Left lung (tissue), 14 donors: ENCODE measurements at places on chromosomes 7 and 10. TPM values are rescaled to one million over a fixed set of nuclear protein-coding genes. Genes with fewer than 3 reads are reported as not detected.

Gene GRM3
- 0.25 TPM for polyA plus RNA-seq

Gene SUGCT
- polyA plus RNA-seq, result 3.2 TPM

Gene AGBL3
- polyA plus RNA-seq, result 10.5 TPM

Gene GPER1
- polyA plus RNA-seq, result 5.7 TPM

Gene PILRA
- polyA plus RNA-seq, result 7.0 TPM

- no peaks in the 10 kb centered on the region for H3K4me1 ChIP-seq
- no peak for DNase-seq
- no peak overlapping the region for H3K27ac ChIP-seq
- H3K36me3 ChIP-seq, result no peaks in the 10 kb centered on the region
Measured at GRCh38 chr10:28514648-28515047, 18.3 kb upstream of the WAC start.

DNA sequence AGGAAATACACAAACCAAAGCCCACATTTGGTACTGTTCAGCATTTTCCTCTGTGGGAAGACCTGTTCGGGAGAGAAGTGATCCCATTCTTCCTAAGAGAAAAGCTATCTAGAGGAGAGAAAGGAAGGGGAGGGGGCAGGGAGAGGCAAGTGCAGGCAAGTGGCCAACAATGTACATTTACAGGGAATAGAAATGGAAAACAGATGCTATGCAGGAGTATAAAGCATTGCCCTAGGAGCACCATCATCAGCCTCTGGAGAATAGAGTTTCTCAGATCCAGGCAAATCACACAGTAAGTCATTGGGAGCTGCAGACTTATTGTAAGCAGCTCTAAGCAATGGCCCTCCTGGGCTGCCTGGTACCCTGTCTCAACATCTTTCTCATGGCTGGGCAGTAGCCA is 424.4 kb upstream of the AUTS2 start:
- no peaks in the 10 kb centered on the region for H3K36me3 ChIP-seq
- no peak overlapping the region for H3K4me3 ChIP-seq
- peaks cover 3% of the 10 kb centered on the region for H3K4me1 ChIP-seq
- no peaks in the 10 kb centered on the region for H3K27me3 ChIP-seq

- no peak overlapping the region for H3K4me3 ChIP-seq
- DNase-seq, result no peak
- H3K27me3 ChIP-seq, result peaks cover 16% of the 10 kb centered on the region
- no peak overlapping the region for H3K27ac ChIP-seq
- no peaks in the 10 kb centered on the region for H3K36me3 ChIP-seq
- peaks cover 6% of the 10 kb centered on the region for H3K4me1 ChIP-seq
Measured at GRCh38 chr7:21550076-21550475, 7.2 kb downstream of the DNAH11 start.

GRCh38 chr7:128713794-128714193 is 25.4 kb upstream of the CALU start:
- H3K27me3 ChIP-seq, result no peaks in the 10 kb centered on the region
- DNase-seq, result no peak
- H3K4me3 ChIP-seq, result no peak overlapping the region
- no peaks in the 10 kb centered on the region for H3K4me1 ChIP-seq
- no peaks in the 10 kb centered on the region for H3K36me3 ChIP-seq
